ENCODE measurements at places on chromosomes 3 and 15.
A peak's percentile ranks its signal among the peaks of the same experiment; 100 is the strongest.

DNA sequence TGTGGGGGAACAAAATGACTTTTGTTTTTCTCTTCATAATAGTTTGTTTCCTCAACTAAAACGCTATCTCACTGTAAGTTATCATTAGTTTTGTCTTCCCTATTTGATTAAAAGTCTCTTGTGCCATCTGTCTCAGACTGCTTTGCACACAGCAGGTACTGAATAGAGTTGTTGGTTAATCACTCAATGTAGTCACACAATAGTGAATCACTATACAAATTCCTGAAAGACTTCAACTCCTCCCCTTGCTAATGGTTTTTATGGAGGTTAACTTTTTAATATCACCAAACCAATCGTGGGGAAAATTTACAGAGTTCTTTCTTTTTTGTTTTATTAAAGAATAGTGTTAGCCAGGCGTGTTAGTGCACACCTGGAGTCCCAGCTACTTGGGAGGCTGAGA lies 2.6 kb upstream of the NGLY1 start:
- no peak for DNase-seq

DNA sequence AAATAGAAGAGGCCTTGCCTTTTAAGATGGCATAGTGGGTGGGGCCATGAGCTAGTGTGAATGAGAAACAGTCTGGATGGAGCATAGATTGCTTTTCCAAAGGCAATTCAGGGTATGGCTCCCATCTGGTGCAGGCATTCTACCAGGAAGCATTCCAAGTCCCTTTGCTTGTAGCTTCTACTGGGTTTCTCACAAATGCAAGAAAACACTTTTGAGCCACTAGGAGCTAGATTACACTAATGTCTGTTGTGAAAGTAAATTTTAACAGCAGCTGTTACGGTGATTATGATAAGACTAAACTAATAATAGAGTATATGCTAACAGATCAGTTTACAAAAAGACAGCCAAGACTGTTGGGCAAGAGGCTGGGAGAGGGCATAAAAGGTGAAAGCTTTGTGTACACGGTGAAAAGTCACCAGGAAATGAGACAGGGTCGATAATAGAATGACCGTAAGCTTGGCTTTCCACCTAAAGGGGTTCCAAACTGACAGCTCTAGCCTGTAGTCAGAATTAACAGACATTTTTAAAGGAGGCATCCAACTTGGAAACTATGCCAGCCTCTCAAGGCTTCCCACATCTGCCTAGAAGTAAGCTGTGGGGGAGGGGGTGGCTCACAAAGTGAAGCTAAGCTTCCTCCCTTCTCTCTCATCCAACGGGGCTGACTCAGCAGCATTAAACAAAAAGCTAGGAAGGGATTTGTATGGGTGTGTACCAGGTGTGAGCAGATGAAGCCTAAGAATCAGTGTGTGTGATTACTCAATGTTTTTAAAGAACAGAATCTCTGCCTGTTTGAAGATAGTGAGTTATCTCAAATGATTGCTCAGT lies 61.1 kb upstream of the GPD1L start:
- DNase-seq = no peak

GRCh38 chr15:33670567-33670966 lies 297.7 kb upstream of the CHRM5 start:
- DNase-seq = no peak

DNA sequence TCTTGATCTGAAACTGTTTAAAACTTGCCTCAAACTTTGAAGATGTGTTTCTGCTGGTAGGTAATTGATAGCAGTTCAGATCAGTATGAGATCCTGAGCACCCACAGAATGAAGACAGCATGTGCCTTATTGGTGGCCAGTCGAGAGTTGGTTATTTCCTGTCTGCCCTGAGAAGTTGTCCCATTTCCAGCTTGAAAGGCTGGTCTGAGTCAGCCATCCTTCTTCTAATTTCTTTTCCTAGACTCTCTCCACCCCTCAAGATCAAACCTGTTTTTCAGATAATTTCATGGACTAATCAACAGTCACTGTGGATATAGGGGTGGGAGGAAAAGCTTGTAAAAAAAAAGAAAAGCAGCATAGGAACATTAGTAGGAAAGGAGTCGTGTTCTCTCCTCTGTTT lies 464.4 kb downstream of the FOXP1 start:
- no peak for DNase-seq

DNA sequence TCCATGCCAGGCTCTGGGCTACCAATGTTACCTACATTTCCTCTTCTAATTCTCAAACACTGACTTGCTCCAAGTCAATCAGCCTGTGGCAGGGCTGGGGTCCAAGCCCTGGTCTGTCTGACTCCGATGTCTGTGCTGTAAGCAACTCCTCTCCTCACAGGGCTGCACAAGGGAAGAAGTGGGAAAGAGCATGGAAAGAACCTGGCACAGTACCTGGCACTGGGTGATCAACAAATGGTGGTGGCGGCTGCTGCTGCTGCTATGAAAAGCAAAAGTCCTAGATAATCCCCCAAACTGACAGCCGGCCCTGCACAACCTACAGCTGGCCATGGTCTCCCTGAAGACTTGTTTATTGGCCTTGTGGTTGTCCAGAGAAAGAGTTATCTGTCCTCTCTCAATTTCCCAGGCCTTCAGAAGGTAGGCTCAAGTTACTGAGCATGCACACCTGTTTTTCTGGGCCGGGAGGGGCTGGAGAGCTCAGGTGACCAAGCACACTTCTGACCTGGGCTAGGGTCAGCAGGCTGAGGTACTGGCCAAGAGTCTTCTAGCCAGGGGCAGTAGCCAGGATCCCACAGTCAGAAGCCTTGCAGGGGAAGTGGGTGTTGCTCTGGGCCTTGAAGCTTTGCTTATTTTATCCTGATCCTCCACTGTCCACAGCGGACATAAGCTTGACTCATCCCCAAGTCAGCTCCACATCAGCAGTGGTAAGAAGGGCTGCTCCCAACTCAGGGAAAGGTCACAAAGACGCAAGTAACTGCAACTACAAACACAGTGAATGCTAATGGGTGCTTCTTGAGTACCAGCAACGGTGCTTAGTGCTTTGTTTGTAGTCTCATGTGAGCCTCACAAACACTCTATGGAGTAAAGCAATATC lies 35.3 kb upstream of the KY start:
- DNase-seq = no peak

GRCh38 chr15:52503788-52504496 lies 24.7 kb downstream of the MYO5A start:
- DNase-seq = no peak

DNA sequence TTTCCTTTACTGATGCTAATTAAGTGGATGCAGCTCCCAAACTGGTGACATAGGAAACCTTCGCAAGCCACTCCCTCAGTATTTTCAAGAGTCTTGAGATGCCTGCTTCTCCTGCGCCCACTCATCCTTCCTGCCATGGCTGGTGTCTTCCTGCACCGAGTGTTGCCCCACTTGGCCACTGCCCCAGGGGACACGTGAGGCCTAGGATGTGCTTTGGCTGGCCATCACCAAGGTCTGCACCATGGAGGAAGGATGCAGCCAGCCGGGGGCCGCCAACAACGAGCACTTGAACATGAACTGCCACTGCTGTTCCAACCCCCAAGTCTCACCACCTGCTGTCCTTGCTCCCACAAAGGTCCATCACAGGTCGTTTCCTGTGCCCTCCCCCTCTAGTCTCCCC lies 34.1 kb downstream of the EPHB3 start:
- no peak for DNase-seq

DNA sequence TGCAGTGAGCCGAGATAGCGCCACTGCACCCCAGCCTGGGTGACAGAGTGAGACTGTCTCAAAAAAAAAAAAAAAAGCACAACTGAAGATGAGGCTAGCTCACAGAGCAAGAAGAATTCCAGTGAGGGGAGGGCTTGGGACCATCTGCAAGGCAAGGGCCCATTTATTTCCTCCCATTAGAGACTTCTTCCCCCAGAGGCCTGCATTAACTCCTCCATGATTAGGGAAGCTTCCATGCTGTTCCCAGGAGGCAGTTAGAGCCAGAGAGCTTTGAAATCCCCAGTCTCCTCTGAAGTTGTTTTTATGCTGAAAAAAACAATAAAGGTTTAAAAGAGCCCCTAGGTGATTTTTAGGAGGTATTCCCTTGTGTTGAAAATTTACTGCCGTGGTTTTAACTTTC lies 54.3 kb upstream of the ADCY5 start:
- DNase-seq = no peak

DNA sequence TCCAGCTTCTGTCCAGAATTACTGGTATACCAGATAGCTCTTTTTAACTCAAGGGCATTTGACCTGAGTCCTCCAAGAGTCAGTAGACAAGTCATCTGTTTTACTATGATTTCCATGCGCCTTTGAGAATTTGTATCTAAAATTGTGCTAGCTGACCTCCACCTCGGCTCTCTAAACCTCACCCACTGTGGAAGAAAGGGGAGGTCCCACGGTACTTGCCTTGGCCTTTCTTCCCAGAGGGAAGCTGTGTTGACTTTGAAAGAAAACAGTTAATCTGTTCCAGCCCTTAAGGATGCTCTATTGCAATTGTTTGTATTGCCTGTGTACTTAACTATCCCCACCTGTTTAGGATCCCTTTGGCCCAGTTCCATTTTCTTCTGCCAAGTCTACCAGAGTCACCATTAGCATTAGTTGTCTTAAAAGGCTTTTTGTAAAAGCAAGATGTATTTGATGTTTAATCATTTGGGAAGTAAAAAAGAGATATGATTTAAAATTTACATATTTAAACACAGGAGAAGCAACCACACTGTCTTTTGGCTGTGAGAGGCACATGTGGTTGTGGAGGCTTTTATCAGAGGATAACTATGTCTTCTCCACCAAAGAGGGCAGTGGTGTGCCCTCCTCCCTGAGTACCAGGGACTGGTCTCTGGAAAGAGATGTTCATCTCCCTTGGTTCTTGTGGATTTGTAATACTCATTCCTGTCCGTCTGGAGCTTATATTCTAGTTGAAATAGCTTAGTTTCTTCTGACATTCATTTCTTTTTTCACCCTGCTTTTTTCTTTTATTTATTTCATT lies 88.8 kb downstream of the CRTC3 start:
- no peak for DNase-seq

DNA sequence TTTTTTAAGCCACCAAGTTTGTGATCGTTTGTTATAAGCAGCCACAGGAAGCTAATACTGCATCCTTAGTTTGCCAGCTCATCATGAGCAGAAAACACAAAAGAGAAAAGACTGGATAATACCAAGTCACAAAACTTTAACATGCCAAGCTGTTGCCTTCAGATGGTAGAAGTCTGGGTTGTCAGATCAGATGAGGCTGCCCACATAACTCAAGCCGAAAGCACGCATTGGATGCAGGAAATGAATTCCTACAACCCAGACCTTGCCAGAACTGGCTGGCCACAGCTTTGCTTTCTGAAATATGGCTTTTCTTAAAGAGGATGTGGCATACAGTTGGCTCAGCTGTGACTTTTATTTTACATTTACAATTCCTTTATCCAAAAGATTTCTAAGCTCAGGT lies 118.3 kb upstream of the NEO1 start:
- no peak for DNase-seq

GRCh38 chr3:185813205-185813604 lies 11.6 kb downstream of the IGF2BP2 start:
- DNase-seq = no peak

DNA sequence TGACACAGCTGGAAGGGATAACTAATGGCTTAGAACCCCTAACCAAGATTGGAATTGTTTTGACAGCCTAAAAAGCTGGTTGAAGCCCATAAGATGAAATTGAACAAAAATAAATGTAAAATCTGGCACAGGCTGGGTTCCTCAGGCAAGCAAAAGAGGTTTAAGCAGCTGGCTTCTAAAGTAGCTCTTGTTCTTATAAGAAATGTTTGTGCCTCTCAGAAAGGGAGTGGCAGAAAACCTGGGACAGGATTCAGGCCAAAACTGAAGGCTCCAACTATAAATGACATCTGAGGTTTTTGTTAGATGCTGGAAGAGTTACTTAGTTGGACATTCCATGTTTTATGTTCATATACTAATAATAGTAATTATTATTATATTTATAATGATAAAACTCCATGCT lies 378.3 kb downstream of the CNTN4 start:
- DNase-seq = no peak

- no peak for DNase-seq
Observed at GRCh38 chr15:92634060-92634459, 21.5 kb downstream of the FAM174B start.

DNA sequence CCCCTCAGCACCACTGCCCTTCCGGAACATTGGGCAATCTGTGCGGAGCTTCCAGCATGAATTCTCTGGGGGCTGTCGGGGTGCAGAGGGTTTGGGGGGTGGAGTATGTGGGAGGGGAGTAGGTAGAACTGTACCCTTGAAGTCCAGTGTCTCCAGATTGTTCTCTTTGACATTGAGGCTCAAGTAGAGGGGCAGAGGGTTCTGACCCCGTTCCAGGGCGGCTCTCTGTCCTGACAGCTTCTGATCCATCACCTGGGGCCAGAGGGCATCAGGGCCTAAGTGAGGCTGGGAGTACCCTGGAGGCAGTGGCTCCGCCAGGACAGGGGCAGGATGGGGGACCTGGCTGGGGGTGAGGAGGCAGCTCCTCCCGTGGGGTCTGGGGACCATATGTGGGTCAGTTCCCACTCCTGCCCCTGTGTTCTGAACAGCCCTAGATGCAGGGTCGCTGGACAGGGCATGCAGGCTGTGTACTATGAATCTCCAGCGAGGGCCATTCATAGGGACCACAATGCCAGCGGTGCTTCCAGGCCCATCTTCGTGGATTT lies 22.1 kb downstream of the PLA2G4D start:
- DNase-seq = no peak

- DNase-seq = no peak
Observed at GRCh38 chr15:95362306-95362705, 968.2 kb upstream of the NR2F2 start.

DNA sequence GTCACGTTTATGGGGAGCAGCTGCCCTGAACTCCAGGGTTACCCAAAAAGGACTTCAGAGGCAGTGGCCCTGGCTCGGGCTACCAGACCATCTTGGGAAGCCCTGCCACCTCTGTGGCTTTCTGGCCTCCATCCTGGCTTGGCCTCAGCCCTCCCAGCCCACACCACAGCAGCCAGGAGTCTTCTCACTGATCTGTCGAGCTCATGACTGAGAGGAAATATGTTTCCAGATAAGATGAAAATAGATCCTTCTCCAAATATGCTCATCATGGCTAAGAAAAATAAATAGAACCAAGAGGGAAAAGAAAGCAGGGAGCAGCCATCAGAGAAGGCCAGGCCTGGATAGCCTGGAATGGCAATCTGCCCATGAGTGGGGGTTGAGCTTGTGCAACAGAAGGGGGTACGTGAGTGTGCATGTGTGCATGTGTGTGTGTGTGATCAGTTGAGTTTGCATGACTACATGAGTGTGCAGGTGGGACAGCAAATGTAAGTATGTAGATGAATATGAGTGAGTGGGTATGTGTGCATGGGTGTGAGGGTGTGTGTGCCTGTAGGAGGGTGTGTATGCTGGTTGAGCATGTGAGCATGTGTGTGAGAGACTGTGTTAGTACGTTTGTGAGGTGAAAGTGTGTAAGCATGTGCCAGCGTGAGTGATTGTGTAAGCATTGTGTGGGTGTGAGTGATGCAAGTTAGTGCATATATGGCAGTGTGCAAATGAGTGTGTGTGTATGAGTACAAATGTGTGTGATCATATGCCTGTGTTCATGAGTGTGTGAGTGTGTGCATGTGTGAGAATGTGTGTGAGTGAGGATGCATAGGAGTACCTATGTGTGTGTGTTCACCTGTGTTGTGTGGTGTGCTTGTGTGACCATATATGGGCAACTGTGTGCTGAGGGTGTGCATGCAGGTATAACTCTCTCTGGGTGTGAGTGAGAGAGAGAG lies 9.9 kb upstream of the RFT1 start:
- no peak for DNase-seq

GRCh38 chr15:33545866-33546265 lies 235.1 kb downstream of the RYR3 start:
- DNase-seq = no peak

- peak; percentile 36 for DNase-seq
Observed at GRCh38 chr3:57169872-57170623, 4.9 kb upstream of the IL17RD start.

GRCh38 chr15:40029979-40030893 lies 8.7 kb downstream of the SRP14 start:
- no peak for DNase-seq

- no peak for DNase-seq
Observed at GRCh38 chr15:29018120-29018805, 132.5 kb downstream of the APBA2 start.

Data from amygdala (tissue), 56 donors.